Stimulated activated CD4-positive, alpha-beta T cell treated with anti-CD3 and anti-CD28 coated beads, Interleukin-15, amount 100 ng/mL, for 48 hours (primary cell): ENCODE measurements at places on chromosomes 5 and 9.

GRCh38 chr5:55817030-55817429 is 34.1 kb upstream of the IL31RA start:
- DNase-seq, result no peak

DNA sequence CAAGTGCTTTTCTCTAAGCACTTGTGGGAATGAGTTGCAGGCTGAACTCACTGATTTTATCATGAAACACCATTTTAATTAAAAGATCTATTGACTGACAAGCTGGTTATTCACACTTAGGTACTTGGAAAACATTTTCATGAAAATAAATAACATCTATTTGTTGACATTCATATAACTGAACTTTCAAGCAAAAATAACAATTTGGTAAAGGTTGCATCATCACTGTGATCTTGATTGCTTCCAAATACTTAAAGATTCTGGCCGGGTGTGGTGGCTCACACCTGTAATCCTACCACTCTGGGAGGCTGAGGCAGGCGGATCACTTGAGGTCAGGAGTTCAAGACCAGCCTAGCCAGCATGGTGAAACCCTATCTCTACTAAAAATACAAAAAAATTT is 6.7 kb upstream of the TENT2 start:
- no peak for DNase-seq

- no peak for DNase-seq
These were observed 142.9 kb upstream of the DAP start for GRCh38 chr5:10903786-10904560.

DNA sequence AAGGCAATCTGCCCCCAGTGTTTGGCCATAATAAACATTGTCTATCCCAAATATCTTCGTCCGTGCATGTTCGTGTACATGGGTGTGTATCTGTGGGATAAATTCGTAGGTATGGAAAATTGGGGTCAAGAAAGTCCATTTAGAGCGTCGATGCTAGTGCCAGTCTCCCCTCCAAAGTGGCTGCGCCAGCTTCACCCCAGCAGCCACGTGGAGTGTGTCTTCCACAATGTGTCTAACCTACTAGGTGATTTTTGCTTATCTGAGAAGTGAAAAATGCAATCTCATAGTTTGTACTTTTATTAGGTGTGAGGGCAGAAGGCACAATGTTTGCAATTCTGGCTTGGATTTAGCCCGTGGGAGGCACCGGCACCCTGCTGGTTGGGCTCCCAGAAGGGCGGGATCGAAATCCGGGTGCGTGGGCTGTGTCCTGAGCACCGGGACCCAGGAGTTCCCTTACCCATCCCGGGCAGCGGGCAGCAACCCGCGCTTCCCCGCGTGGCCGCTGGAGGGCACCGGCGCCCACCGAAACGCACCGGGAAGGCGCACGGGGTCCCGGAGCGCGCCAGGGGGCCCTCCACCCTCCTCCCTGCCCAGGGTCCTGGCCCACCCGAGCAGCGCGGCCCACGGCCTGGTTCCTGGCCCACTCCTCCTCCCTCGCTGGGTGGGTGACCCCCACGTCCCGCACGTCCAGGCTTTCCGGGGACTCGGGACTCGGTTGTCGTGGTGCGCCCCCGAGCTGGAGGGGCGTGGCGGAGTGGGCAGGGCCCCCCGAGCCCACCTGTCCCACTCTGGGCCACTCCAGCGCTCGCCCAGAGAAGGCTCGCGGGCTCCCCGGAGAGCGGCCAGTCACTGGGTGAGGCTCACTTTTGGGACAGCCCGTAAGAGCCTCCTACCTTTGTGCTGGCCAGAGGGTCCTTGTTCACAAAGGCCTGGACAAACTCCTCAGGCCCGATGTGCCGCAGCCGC is 55.4 kb upstream of the RNF130 start:
- peak; percentile 31 for DNase-seq

GRCh38 chr9:127627494-127627855 is 15.4 kb downstream of the STXBP1 start:
- no peak for DNase-seq

DNA sequence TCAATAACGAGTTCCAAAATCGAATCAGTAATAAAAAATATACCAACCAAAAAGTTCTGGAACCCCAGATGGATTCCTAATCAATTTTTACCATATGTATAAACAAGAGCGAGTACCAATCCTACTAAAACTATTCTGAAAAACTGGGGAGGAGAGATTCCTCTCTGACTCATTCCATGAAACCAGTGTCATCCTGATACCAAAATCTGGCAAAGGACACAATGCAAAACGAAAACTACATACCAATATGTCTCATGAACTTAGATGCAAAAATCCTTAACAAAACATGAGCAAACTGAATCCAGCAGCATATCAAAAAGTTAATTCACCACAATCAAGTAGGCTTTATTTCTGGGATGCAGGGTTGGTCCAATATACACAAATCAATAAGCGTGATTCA is 30.5 kb upstream of the MACIR start:
- no peak for DNase-seq

DNA sequence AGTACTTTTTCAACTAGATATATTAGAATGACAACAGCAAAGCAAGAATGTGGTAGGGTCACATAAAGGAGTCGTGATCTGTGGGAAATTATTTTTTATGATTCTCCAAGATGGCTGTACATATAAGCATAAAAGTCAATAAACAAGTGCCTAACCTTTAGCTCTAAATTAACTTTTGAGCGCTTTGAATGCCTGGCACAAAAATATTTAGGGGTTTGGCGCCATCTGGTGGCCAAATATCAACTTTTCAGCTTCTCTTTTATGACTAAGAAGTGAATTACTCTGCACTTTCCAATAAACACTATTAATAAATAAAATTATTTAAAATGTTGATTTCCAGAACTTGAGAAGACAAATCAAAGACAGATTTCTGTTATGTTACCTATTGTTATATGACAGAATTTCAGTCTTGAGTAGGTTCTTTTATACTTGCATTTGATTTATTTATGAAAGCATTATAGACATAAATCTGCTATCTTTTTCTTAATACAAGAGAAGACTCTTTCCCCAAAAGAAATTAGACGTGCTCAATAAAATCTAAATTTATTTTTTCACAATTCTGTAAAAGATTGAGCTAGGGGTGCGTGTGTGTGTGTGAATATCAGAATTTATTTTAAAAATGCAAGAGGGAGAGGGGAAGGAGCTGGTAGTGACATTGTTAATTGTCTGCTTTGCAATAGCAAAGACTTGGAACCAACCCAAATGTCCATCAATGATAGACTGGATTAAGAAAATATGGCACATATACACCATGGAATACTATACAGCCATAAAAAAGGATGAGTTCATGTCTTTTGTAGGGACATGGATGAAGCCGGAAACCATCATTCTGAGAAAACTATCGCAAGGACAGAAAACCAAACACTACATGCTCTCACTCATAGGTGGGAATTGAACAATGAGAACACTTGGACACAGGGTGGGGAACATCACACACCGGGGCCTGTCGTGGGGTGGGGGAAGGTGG is 36.7 kb upstream of the ARRDC3 start:
- peak; percentile 55 for DNase-seq
